Type B pancreatic cell (in vitro differentiated cells): ENCODE measurements at places on chromosomes 11 and 22.

DNA sequence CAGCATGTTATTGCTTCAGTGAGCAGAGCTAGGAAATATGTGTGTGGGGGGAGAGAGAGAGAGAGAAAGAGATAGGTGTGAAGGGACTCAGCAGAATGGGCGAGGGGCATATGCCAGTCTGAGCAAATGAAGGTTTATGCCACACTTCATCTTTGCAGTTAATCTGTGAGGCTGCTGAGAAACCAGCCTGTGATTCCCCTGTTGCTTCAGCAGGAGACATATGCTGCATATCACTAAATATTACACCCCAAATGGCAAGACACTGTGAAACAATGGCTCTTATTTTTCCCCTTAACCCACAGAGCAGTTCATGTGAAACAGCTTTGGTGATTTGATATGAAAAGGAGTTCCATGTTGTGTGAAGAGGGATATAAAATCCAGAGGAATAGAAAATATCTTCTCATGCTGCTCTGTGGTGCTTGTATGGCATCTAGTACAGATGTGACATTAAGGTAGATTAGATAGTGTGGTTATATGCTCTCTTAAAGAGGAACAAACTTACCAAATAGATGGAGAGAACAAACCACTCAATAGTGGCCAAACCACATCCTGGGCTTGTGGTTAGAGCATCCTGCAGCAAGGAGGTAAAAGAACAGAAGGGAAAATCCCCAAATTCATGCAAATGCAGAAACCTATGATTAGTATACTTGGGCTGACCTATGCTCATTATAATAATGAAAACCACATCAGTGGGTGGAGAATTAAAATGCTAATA is 864.2 kb downstream of the FAM181B start:
- H3K4me3 ChIP-seq = no peak overlapping the region
- H3K4me1 ChIP-seq = peaks cover 5% of the 10 kb centered on the region
- H3K36me3 ChIP-seq = no peaks in the 10 kb centered on the region
- peaks cover 4% of the 10 kb centered on the region for H3K27me3 ChIP-seq
- H3K27ac ChIP-seq = no peak overlapping the region

GRCh38 chr11:121311373-121311772 is 18.8 kb downstream of the SC5D start:
- DNase-seq = no peak
- H3K4me1 ChIP-seq = no peaks in the 10 kb centered on the region
- no peaks in the 10 kb centered on the region for H3K27me3 ChIP-seq
- H3K36me3 ChIP-seq = peaks cover 25% of the 10 kb centered on the region

DNA sequence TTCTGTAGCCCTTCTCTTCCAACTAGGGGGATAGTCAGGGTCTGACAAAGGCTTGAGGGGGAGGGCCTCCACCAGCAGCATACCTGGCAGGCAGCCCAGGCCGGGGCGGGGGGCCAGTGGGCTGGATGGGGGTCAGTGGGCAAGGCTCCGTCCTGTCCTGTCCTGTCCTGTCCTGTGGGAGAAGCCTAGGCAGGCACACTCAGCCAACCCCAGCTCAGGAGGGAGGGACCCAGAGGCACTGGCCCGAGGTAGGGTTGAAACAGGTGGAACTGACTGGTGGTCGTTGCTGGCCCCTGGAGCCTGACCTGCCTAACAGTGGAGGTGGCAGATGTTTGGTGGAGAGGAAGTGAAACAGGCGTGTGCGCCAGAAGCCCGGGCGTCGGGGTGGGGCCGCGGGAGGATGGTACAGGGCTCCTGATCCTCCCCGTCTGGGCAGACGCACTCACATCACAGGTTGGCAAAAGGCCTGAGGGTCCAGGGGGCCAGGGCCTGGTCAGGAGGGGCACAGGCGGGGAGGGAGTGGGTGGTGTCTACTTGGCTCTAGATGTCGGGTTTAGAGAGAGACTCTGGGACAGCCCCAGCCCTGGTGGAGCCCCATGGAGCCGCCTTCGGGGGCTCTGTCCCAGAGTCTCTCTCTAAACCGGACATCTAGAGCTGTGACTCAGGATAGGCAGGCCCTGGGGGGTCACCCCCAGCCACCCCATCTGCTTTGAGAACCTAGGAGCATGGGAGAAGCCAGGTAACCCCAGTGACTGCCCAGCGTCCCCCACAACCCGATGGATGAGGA is 32.5 kb upstream of the GRAMD4 start:
- H3K4me3 ChIP-seq = no peak overlapping the region
- peak; percentile 69 for DNase-seq
- peaks cover 25% of the 10 kb centered on the region for H3K4me1 ChIP-seq
- no peaks in the 10 kb centered on the region for H3K27me3 ChIP-seq

DNA sequence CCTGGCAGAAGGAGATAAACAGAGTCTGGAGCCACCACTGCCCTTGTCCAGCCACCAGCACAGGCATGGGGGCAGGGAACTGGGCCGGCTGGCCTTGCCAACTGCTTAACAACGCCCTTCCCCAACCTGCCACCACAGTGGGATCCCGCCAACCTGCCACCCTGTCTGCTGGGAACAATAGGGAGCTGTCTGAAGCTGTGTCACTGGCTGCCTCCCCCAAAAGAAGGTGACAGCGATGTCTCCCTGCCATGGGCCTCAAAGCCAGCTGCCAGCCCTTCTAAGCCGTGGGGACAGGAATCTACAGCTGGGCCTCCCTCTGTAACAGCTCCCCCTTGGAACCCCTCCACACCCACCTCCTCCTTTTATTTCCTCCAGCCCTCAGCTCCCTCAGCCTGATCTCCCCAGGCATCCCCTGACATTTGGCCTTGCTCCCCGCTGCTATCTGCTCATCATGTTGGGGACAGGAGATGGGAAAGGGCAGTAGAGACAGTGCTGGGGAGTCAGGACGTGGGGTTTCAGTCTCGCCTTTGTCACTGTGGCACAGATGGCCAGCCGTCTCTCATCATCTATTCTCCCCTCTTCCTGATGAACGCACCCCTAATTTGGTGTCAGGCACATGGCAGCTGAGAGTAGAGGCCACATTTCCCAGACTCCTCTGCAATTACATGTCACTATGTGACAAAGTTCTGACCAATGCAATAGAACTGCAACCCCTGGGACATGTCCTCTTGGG is 51.3 kb upstream of the PRDM11 start:
- H3K27me3 ChIP-seq = peaks cover 52% of the 10 kb centered on the region
- H3K27ac ChIP-seq = no peak overlapping the region
- no peak overlapping the region for H3K4me3 ChIP-seq

DNA sequence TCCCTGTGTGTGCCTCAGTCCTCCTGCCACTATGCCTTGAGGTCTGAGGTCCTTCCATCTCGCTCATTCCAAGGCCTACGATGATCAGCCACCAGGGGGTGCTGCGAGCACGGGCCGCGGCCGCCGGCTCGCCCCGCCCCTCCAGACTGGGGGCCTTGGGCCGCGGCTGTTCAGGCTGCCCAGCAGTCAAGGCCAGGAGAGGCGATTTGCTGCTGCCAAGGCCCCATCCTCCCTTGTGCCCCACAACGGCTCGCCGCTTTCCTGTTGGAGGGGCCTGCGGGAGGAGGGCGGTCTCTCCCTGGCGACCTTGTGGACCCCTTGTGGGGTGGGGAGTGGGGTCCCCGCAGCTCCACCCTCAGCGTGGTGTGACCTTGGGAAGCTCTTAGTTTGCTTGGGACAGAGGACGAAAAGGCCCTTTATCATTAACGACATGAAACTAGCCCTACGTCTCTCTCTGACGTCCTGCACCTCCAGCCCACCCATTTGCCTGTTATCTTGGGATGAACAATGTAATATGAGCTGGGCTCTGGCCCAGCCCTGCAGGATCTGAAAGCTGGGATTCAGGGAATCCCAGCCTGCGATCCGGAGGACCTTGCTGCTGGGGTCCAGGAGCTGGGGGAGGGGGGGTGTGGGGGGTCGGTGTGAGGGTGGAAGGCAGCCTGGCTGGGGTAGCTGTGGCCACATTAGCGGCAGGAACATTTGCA is 5.3 kb upstream of the GALR3 start:
- H3K4me3 ChIP-seq = peak overlapping the region; percentile 83
- no peaks in the 10 kb centered on the region for H3K36me3 ChIP-seq
- peak; percentile 91 for DNase-seq
- H3K27me3 ChIP-seq = peaks cover 32% of the 10 kb centered on the region
- H3K4me1 ChIP-seq = peaks cover 12% of the 10 kb centered on the region
- H3K27ac ChIP-seq = peak overlapping the region; percentile 71

- H3K4me1 ChIP-seq = peaks cover 9% of the 10 kb centered on the region
- no peak overlapping the region for H3K27ac ChIP-seq
- no peaks in the 10 kb centered on the region for H3K27me3 ChIP-seq
- no peak for DNase-seq
- no peaks in the 10 kb centered on the region for H3K36me3 ChIP-seq
Observed at GRCh38 chr11:95715777-95716241, 73.8 kb downstream of the FAM76B start.

DNA sequence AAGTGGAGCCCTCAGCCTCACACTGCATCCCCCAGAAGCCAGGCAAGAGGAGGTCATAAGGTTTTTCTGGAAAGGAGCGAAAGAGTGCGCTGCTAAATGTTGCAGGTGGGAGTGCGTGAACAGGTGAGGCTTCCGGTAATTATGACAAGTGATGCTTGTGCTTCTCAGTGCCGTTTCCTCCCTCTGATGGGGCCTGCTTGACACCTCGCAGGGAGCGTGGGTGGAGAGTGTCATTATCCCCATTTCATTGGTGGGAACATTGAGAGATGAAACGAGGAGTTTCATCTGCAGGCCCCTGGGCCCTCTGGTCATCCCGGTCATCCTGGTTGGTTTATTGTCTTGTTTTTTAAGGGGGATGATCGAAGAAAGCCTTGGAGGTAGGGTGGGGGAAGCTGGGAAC is 57.5 kb downstream of the BCR start:
- peaks cover 13% of the 10 kb centered on the region for H3K36me3 ChIP-seq
- DNase-seq = no peak
- H3K4me1 ChIP-seq = peaks cover 47% of the 10 kb centered on the region
- no peak overlapping the region for H3K4me3 ChIP-seq

DNA sequence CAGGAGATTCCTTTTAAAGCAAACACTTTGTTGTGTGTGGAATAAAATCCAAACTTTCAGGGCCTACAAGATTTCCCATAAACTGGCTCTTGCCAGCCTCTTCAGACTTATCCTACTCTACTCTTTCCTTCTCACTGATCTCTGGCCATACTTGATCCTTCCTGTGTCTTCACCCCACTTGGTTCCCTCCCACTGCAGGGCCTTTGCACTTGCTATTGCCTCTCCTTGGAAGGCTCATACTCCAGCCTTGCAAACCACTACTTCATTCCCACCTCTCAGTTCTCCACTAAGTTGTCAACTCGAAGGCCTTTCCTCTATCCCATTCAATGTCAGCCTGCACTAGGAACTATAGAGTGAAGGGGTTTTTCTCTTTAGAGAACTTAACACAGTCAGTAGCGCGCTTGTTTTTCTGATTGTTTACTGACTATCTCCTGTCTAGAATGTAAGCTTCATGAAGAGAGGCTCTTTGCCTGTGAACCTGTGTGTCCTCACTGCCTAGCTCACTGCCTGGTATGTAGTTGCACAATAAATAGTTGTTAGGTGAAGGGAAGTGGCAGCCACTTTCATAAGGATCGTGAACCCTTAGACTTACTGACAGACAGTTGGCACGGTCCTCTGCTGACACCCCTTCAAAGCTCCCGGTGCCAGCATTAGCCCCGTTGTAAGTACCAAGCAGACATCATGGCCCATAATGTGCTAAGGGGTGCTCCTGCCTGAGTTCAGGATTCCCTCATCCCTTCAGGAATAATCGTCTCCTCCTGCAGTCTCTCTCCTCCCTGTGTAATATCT is 833 bp upstream of the ME3 start:
- H3K4me3 ChIP-seq = peak overlapping the region; percentile 84
- no peak for DNase-seq
- H3K4me1 ChIP-seq = peaks cover 24% of the 10 kb centered on the region
- peaks cover 48% of the 10 kb centered on the region for H3K27me3 ChIP-seq
- peak overlapping the region; percentile 29 for H3K27ac ChIP-seq

GRCh38 chr11:126340960-126341606 is 14.4 kb upstream of the ST3GAL4 start:
- H3K27me3 ChIP-seq = no peaks in the 10 kb centered on the region
- peaks cover 60% of the 10 kb centered on the region for H3K4me1 ChIP-seq
- H3K27ac ChIP-seq = peak overlapping the region; percentile 79
- no peak overlapping the region for H3K4me3 ChIP-seq
- no peak for DNase-seq
- H3K36me3 ChIP-seq = peaks cover 26% of the 10 kb centered on the region

GRCh38 chr22:41574847-41575381 is 14.1 kb downstream of the CSDC2 start:
- H3K4me1 ChIP-seq = peaks cover 3% of the 10 kb centered on the region
- H3K27me3 ChIP-seq = no peaks in the 10 kb centered on the region
- DNase-seq = no peak
- no peak overlapping the region for H3K4me3 ChIP-seq

DNA sequence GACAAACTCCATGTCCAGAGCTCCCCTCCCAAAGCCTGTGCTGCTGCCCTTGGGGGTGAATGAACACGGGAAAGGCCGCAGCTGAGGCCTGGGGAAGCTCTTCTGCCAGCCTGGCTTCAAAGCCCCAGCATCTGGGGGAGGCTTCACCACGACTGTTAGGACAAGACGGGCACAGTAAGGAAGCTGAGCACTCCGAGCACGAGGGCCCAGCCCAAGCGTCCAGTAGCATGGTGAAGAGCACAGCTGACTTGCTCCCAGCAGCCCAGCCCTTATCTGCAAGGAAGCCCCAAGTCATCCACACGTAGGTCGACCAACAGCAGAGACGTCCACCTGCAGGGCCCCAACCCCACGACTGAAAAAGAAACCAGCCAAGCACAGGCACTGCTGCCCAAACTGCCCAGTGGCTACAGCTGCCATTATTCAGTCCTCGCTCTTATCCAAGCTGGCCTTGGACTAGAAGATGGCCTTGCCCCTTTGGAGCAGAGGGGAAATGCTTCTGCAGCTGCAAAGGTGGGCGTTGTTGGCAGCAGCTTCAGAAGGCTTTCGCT is 62.5 kb downstream of the SHANK2 start:
- DNase-seq = no peak
- H3K4me1 ChIP-seq = peaks cover 11% of the 10 kb centered on the region
- peaks cover 3% of the 10 kb centered on the region for H3K36me3 ChIP-seq
- H3K27me3 ChIP-seq = no peaks in the 10 kb centered on the region
- H3K4me3 ChIP-seq = no peak overlapping the region
- no peak overlapping the region for H3K27ac ChIP-seq

- no peak overlapping the region for H3K4me3 ChIP-seq
- peaks cover 55% of the 10 kb centered on the region for H3K36me3 ChIP-seq
- H3K27me3 ChIP-seq = no peaks in the 10 kb centered on the region
- peaks cover 5% of the 10 kb centered on the region for H3K4me1 ChIP-seq
- DNase-seq = no peak
Observed at GRCh38 chr11:9512370-9513019, 51.7 kb downstream of the ZNF143 start.
